ENCODE measurements at places on chromosomes 2 and 18. TPM values are rescaled to one million over a fixed set of nuclear protein-coding genes. Genes with fewer than 3 reads are reported as not detected.

DNA sequence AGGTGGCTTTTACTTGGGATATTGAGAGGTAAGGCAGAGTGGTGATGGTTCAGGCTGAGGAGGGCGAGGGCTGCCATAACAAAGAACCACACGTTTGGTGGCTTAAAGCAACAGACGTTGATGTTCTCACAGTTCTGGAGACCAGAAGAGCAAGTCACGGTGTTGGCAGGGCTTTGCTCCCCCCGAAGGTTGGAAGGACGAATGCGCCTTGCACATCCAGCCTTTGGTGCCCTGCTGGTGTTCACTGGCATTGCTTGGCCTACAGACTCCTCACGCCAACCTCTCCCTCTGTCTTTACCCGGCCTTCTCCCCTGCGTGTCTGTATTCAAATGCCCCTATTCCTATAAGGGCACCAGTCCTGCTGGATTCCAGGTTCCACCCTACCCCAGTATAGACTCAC is 125.4 kb downstream of the TPO start:
- H3K27ac ChIP-seq: no peak overlapping the region
- H3K4me1 ChIP-seq: no peaks in the 10 kb centered on the region
- no peaks in the 10 kb centered on the region for H3K36me3 ChIP-seq
- H3K4me3 ChIP-seq: no peak overlapping the region
- peak; percentile 62 for DNase-seq

GRCh38 chr2:240596491-240596931 is 10.0 kb downstream of the CAPN10 start:
- no peaks in the 10 kb centered on the region for H3K27me3 ChIP-seq
- H3K36me3 ChIP-seq: no peaks in the 10 kb centered on the region
- no peak overlapping the region for H3K4me3 ChIP-seq
- no peak for DNase-seq
- no peak overlapping the region for H3K27ac ChIP-seq

Gene RUFY4
- total RNA-seq: not detected

Gene ERICH2
- total RNA-seq: 1.4 TPM

DNA sequence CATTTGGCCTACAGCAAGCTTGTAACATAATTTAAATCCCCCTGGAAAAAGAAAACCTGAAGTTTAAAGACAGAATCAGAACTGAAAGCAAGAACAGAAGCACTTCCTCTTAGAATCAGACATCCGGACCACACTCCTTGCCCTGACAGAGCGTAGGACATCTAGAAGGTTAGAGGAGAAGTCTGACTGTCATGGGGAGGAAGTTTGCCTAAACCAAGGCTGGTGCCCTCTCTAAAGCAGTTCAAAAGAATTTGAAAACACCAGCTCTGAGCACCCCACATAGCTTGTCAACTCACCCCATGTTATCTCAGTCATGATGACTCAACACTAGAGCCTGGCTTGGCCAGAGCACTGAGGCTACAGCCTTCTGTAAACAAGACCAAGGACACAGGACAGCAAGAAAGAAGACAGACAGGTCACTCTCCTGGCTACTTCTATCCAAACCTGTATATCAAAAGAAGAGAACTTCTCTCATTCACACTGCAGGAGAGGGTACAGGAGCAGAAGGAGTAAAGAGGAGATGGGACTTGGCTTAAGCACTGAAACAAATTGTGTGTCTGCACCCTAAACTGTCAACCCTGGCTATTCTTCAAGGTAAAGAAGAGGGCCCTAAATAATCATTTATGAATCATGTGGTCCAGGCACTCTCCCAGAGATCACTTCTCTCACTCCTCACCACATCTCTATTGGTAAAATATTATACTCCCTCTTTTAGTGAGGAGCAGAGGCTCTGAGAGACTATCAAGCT is 198.6 kb downstream of the MEMO1 start:
- no peak overlapping the region for H3K4me3 ChIP-seq
- no peaks in the 10 kb centered on the region for H3K4me1 ChIP-seq
- H3K36me3 ChIP-seq: no peaks in the 10 kb centered on the region

Gene LRP1B
- 0.06 TPM for total RNA-seq

Gene GRHL1
- 9.3 TPM for total RNA-seq

GRCh38 chr2:109444916-109445315 is 168.8 kb downstream of the SEPTIN10 start:
- H3K36me3 ChIP-seq: peaks cover 31% of the 10 kb centered on the region
- DNase-seq: no peak
- no peaks in the 10 kb centered on the region for H3K27me3 ChIP-seq
- no peak overlapping the region for H3K4me3 ChIP-seq

Gene PROKR1
- 0.12 TPM for total RNA-seq

GRCh38 chr2:39715095-39715494 is 49.4 kb downstream of the TMEM178A start:
- no peak overlapping the region for H3K4me3 ChIP-seq
- H3K27me3 ChIP-seq: no peaks in the 10 kb centered on the region
- H3K4me1 ChIP-seq: no peaks in the 10 kb centered on the region

Gene OSR1
- total RNA-seq: 30.6 TPM

Gene FOXD4L1
- total RNA-seq: 0.33 TPM

Gene MEP1B
- not detected for total RNA-seq

DNA sequence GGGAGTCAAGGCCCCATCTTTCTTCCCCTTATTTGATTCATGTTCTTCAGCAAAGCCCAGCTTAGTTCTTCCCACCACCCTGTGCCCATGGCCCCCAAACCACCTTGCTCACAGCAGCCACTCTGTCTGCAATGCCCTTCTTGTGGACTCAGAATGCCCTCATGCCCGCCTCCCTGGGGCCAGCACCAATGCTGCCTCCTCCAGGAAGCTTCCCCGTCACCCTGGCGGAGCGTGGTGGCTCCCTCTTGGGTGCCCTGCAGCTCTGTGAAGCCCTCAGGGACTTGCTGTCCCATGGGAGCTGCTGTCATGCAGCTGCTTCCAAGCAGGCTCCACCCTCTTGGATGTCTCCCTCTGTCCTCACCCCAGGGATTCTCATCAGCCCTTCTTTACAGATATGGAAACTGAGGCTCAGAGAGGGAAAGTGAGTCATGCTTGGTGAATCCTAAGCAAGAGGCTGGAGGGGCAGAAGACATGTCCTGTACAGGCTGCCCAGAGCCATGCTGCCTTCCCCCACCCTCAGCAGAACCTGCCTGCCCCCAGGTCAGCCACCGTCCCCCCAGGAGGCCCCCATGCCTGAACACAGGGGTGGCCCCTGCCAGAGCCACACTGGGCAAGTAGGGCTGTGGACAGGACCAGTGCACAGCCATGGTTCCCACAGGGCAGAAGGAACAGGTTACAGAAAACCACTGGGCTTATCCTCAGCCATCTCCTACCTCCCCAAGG is 11.8 kb upstream of the DUSP2 start:
- H3K36me3 ChIP-seq: no peaks in the 10 kb centered on the region
- no peaks in the 10 kb centered on the region for H3K27me3 ChIP-seq
- no peak overlapping the region for H3K27ac ChIP-seq
- no peaks in the 10 kb centered on the region for H3K4me1 ChIP-seq
- H3K4me3 ChIP-seq: no peak overlapping the region

GRCh38 chr2:41409328-41409727 is 638.5 kb upstream of the PKDCC start:
- no peaks in the 10 kb centered on the region for H3K36me3 ChIP-seq
- DNase-seq: peak; percentile 9
- no peaks in the 10 kb centered on the region for H3K4me1 ChIP-seq
- no peak overlapping the region for H3K27ac ChIP-seq
- H3K27me3 ChIP-seq: no peaks in the 10 kb centered on the region

Gene DOK6
- total RNA-seq: not detected

Gene SERPINB4
- 0.40 TPM for total RNA-seq

DNA sequence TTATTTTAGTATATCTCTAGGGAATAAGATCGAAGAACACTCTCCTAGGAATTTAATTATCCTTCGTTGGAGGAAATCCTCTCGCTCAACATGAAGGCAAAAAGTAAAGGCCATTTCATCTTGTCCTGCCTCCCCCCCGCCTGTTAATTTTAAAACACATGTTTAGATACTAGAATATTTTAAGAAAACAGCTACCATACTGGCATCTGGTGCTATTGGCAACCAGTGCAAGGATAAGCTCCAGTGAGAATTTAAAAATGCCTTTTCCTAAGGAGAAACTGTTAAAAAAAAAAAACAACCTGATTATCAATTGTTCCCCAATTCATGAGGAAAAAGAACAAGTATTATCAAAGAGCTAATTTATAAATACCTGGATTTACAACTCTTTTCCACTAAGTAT is 864.7 kb downstream of the NRXN1 start:
- no peaks in the 10 kb centered on the region for H3K36me3 ChIP-seq
- no peak for DNase-seq
- H3K4me3 ChIP-seq: no peak overlapping the region
- no peaks in the 10 kb centered on the region for H3K4me1 ChIP-seq

DNA sequence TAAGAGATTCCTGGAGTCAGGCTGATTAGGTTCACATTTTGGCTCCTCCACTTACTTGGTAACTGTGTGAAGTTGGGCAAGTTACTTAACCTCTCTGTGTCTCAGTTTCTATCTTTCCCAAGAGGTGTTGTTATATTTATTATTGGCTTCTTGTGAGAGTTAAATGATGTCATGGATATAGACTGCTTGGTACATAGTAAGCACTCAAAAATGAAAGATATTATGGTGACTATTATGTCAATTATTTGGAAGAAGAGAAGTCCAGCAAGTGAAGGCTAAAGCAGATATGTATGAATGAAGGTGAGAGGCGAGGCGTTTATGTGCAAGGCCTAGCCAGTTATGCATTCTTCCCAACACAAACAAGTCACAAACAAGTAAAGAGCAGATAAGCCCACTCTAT is 417.4 kb downstream of the TSN start:
- no peaks in the 10 kb centered on the region for H3K4me1 ChIP-seq
- no peaks in the 10 kb centered on the region for H3K36me3 ChIP-seq
- no peak overlapping the region for H3K4me3 ChIP-seq
- H3K27ac ChIP-seq: no peak overlapping the region
- H3K27me3 ChIP-seq: peaks cover 24% of the 10 kb centered on the region

- H3K4me1 ChIP-seq: peaks cover 24% of the 10 kb centered on the region
- no peak overlapping the region for H3K27ac ChIP-seq
- no peaks in the 10 kb centered on the region for H3K27me3 ChIP-seq
- H3K4me3 ChIP-seq: no peak overlapping the region
- H3K36me3 ChIP-seq: no peaks in the 10 kb centered on the region
Observed at GRCh38 chr18:6487968-6488367, 73.3 kb upstream of the L3MBTL4 start.

Gene ITPRIPL1
- total RNA-seq: not detected

GRCh38 chr2:66915237-66915636 is 480.3 kb downstream of the MEIS1 start:
- H3K27ac ChIP-seq: no peak overlapping the region
- H3K36me3 ChIP-seq: no peaks in the 10 kb centered on the region
- no peaks in the 10 kb centered on the region for H3K4me1 ChIP-seq
- no peaks in the 10 kb centered on the region for H3K27me3 ChIP-seq

GRCh38 chr18:66722671-66723070 is 118.8 kb upstream of the CDH19 start:
- H3K27me3 ChIP-seq: no peaks in the 10 kb centered on the region
- DNase-seq: no peak
- no peak overlapping the region for H3K27ac ChIP-seq
- H3K4me1 ChIP-seq: peaks cover 18% of the 10 kb centered on the region

DNA sequence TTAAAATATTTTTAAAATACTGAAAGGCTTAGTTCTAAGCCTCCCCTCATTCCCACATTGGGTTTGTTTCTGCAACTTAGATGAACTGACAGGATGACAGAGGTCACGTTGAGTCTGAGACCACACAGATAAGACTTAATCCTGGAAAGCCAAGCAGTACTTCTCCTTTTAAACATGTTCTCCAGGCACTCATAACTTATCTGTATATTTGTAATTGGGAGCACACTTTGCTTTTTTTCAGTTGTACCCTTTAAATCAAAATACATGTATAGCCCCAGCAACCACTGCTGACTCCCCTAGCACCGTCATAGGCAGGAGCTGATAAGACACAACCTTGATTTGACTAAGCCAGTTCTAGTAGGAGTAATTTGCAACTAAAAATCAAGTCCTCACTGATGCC is 394.8 kb downstream of the PID1 start:
- H3K4me3 ChIP-seq: no peak overlapping the region
- H3K27ac ChIP-seq: no peak overlapping the region
- H3K36me3 ChIP-seq: no peaks in the 10 kb centered on the region
- H3K27me3 ChIP-seq: no peaks in the 10 kb centered on the region

- no peaks in the 10 kb centered on the region for H3K4me1 ChIP-seq
- DNase-seq: no peak
- H3K27me3 ChIP-seq: peaks cover 86% of the 10 kb centered on the region
- H3K4me3 ChIP-seq: no peak overlapping the region
- no peak overlapping the region for H3K27ac ChIP-seq
- H3K36me3 ChIP-seq: no peaks in the 10 kb centered on the region
Observed at GRCh38 chr18:13309748-13310670, 91.4 kb downstream of the LDLRAD4 start.

DNA sequence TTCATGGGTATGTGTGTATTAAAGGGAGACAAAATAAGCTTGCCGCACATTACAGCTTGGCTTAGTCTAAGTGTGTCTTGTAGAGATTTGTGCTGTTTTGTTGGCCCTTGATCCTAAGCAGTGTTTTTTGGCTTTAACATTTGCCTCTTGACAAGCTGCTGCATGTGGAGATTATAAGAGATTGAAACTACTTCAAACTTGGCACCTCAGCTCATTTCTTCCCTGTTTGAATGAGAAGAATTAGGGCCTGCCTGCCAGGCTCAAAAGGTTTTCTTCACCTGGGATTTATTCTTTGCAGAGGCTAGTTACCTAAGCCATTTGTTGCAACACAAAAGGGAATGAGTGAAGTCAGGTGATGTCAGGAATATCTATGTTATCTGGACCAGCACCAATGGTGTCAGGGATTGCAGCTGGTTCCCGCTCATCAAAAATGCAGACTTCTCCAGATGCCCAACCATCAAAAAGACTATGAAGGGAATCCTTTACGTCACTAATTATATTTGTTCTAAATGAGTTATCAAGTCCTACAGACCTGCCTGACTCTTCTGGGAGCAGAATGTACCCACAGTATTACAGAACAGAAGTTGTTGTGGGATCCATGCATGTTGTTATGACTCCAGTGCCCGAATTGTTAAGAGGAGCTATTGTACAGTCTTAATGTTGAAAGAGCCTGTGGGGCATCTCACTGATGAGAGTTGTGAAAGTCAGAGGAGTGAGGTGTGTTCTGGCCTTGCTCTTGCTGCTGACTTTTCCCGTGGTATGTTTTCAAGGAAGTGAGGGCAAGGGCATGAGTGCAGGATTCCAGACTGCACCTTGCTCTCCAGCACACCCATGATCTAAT is 31.0 kb downstream of the ABCA12 start:
- no peak overlapping the region for H3K4me3 ChIP-seq
- H3K27me3 ChIP-seq: no peaks in the 10 kb centered on the region
- no peaks in the 10 kb centered on the region for H3K4me1 ChIP-seq
- DNase-seq: no peak
- H3K27ac ChIP-seq: no peak overlapping the region

DNA sequence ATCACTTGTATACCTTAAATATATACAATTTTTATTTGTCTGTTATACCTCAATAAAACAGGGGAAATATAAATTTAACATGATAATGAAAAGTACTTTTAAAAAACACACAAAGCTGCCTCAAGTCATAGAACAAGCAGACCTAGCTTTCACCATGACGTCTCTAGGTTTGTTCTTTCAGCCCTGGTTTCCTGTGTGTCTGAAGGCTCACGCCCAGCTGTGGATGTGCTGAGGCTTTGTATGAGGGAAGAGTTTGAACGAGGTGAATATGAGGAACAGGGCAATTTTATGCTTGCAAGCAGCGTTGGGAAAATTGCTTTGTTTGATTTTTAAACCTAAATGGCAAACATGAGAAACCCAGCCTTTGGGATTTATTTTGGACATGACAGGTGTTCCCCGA is 15.3 kb downstream of the SH3RF3 start:
- H3K27ac ChIP-seq: no peak overlapping the region
- no peaks in the 10 kb centered on the region for H3K36me3 ChIP-seq
- H3K4me3 ChIP-seq: no peak overlapping the region
- H3K4me1 ChIP-seq: no peaks in the 10 kb centered on the region
